Activated CD4-positive, alpha-beta T cell treated with anti-CD3 and anti-CD28 coated beads for 24 hours (primary cell): ENCODE measurements at places on chromosomes 7 and 10.
A peak's percentile ranks its signal among the peaks of the same experiment; 100 is the strongest.

- DNase-seq, result no peak
Measured at GRCh38 chr10:19169684-19170083, 121.1 kb downstream of the MALRD1 start.

- DNase-seq, result no peak
Measured at GRCh38 chr10:95431900-95432342, 129.2 kb downstream of the SORBS1 start.

- DNase-seq, result peak; percentile 31
Measured at GRCh38 chr7:31488562-31489203, 25.2 kb upstream of the ITPRID1 start.

- DNase-seq, result no peak
Measured at GRCh38 chr7:127667759-127668530, 16.0 kb downstream of the SND1 start.

- DNase-seq, result no peak
Measured at GRCh38 chr10:13632440-13632839, 45.7 kb downstream of the PRPF18 start.
